CD4-positive, alpha-beta T cell treated with Interferon alpha-2 for 1 hour (primary cell): ENCODE measurements at places on chromosomes 2 and 18.
A peak's percentile ranks its signal among the peaks of the same experiment; 100 is the strongest.

DNA sequence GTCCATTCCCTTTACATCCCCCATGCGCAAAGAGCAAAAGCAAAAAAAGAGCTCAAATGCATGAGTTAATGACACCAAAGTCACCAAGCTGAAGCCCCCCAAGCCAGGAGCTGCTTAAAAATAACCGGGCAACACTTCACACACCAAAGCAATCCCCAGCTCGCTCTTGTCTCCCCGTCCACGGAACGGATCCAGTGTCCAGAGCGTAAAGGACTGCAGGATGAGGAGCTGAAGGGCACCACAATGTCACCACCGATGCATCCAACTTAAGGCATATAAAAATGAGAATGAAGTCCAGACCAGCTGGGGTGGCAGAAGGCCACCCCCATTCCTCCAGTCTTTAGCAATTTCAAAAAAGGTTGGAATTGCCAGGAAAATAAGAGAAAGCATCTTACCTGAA, 8.7 kb downstream of the SMAD7 start:
- DNase-seq = no peak

GRCh38 chr2:37005118-37005868, 39.0 kb upstream of the STRN start:
- DNase-seq = peak; percentile 37

- no peak for DNase-seq
Observed at GRCh38 chr2:85599468-85600234, 2.8 kb downstream of the TMEM150A start.

- DNase-seq = no peak
Observed at GRCh38 chr2:31568585-31569201, 12.0 kb downstream of the SRD5A2 start.

- no peak for DNase-seq
Observed at GRCh38 chr2:96931466-96931865, 54.9 kb downstream of the FAM178B start.

GRCh38 chr2:111171337-111171930, 50.7 kb downstream of the BCL2L11 start:
- DNase-seq = no peak

DNA sequence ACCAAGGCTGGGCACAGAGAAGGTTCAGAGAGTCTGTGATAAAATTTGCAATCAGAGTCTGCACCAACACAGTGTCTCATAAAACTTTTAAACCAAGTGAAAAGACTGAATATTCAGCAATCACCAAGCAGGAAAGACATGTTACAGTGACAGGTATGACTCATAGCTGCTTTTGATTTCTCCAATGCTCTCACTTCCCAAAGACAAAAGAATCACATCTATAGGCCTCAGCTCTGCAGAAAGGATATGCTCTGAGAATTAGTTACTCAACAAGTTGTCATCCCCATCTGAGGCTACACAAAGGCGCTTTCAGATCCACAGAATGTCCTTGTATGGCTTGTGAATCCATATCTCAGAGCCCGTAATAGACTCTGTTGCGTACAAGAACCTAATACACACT, 92.5 kb downstream of the KCNF1 start:
- DNase-seq = no peak

GRCh38 chr2:26529406-26530239, 51.7 kb upstream of the OTOF start:
- DNase-seq = no peak

DNA sequence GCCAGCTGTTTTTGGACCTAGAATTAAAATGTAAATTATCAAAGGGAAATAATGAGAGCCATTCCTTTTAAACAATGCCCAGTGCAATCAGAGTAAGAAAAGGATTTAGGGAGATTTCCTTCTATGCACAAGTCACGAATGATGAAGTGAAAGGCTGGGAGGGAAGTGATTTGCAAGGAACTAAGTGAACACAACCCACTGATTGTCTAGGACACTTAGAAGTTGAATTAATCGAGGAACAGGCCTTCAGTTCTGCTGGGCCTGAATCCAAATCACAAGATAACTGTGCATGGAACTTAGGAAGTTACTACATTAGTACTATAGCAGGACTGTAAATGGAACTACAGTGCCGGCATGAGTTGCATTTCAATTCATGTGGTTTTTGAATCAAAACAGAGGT, 17.7 kb downstream of the MAP2 start:
- no peak for DNase-seq

- no peak for DNase-seq
Observed at GRCh38 chr2:166841152-166841551, 47.1 kb upstream of the XIRP2 start.

DNA sequence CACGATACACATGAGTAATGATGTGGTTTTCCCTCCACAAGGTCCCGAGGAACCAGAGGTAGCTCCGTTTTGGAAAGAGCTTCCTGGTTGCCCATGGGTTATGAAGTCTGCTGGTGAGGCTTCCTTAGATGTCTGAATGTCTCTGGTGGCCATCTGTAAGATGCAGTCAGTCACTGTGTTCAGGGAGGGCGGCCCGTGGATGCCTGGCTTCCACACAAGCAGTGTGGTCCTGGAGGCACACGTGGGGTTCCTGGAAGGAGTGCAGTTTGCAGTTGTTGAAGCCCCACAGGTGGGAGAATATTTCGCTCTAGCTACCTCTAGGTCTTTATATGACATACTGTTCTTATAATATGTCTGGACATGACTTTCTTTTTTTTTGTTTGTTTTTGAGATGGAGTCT, 209.0 kb downstream of the FAM210A start:
- DNase-seq = no peak

DNA sequence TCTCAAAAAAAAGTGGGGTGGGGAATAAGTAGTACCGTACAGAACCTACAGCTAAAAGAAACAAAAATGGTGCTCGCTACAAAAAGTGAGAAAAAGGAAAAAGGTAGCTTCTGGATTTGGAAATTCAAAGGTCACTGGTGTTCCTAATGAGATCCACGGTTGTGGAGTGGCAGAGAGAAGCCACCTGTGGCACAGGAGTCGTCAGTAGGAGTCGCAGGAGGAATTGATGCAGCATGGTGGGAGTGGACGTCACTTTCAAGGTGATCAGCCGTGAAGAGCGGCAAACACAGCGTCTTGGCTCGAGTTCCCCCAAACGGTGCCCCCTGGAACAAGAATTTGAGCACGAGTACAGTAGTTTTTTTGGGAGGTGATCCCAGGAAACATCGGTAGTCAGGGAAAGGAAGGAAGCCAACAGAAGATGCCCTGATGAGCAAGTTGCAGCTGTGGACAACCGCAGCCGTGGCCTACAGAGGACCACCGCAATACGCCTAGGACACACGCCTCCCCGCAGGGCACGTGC, 1.4 kb upstream of the TTL start:
- peak; percentile 21 for DNase-seq

DNA sequence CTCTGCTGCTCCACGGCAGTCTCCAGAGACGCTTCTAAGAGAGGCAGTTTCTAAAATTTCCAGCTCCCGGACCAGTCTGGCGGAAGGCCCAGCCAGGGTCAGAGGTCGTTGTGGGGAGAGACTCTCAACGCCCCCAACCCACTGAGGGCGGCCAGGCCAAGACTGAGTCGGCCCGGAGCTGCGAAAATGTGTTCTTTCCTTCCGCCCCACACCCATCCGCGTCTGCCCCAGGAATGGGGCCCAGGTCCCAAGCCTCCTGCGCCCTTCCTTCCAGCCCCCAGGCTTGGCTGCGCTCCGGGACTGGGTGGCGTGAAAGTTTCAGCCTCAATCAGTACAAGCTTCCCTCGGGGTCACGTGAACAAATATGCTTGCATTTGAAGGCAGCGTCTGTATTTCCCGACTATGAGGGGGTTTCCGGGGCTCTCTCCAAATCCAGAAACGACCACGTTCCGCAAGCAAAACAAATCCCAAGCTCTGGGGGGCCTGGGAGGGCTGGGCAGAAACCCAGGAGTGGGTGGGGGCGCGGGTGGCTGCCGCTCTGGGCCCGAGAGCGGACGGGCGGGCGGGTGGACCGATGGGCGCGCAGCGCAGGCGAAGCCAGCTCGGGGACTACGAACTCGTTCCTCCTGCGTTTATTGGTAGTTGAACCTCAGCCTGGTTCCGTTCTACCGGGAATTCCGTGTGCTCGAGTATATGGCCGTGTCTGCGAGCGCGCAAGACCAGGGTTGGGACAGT, 3.3 kb downstream of the HOXD3 start:
- DNase-seq = no peak

- DNase-seq = no peak
Observed at GRCh38 chr2:52501715-52502475, 1265.7 kb upstream of the CHAC2 start.

DNA sequence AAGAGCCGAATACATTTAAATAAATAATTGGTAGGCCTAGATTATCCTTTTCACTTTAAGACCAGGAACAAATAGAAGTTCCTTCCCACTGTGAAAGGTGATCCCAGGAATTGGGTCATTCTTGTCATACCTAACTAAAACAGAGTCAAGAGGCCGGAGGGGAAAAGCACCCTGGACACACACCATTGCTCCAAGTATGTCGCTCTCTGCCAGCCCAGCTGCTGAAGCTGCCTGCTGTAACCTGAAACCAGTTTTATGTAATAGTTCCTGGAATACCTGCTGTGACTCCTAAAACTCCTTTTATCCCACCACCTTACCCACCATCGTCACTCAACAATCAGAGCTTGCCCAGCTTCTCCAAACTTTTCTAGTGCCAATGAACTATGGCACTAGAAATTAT, 217.1 kb downstream of the PTPRM start:
- no peak for DNase-seq

DNA sequence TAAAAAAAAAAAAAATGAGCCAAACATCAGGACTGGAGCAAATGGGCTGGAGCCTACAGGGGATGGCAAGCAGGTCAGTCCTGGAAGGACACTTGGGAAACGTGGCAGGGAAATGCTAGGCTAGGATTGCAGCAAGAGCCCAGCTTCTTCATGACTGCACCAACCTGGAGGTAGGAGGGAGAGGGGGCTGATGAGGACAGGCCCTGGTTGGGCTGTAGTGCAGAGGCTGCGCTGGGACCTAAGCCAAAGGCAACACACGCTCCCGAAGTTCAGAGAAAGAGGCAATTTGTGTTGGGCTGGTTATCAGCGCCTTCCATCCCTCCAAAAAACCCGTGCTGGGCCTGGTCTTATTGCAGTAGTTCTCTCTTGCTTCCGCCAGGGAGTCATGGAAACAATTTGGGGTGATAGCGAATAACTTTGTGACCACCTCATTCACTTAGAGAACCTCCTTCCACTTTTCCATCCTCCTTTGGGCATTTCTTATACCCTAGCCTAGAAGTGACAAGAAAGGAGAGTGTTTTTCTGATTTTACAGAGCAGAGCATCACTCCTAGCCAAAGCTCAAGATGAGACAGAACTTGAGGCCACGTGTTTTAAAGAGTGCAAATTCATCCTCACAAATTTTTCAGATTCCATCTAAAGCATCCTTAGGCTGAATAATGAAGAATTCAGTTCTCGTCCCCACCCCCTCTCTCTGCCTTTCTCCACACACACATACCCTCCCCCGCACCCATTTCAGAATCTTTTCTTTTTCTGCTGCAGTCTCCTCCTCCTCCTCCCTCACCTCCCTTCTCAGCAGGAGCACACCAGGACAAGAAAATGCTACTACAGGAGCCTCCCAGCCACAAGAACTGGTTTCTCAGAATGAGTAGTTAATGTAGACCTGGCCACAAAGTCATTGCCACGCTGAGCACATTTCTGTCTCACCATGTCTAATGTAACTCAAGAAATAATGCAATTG, 82.5 kb upstream of the STPG4 start:
- no peak for DNase-seq

GRCh38 chr18:58405107-58405898, 223.6 kb downstream of the ALPK2 start:
- DNase-seq = no peak

- DNase-seq = no peak
Observed at GRCh38 chr2:66840321-66841002, 405.5 kb downstream of the MEIS1 start.

DNA sequence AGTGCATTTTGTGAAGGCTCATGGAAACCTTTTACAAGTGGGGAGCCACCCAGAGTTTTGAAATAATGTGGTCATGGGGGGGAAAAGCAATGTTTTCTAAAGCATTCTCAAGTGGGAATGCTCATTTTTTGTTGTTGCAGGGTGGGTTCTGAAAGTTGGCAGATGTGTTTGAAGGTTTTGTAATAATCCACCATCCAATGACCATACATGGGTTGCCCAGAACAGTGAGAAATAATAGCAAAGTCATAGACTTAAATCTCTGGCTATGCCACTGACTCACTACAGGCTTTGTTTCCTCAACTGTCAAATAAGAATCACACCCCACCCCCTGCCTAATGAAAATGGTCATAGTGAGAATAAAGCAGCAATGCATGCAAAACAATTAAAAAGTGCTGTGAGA, 2.9 kb downstream of the DSG3 start:
- no peak for DNase-seq

DNA sequence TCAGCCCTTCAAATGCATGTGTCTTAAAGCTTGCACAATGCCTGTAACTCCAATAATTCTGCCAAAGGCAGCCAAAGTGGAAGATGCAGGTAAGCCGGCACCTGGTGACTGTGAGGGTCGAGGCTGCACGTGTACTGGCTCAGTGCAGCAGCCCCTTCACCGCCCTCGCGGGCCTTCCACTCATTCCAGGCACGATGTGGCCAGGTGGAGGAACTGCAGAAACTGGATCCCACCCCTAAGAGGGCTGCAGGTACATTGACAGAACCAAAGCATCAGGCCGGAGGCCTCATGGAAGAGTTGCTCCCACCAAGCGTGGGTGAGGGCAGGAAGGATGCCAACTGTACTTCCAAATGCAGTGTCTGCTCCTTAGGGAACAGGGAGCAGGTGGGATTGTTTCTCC, 253.4 kb downstream of the HDAC4 start:
- no peak for DNase-seq

- DNase-seq = no peak
Observed at GRCh38 chr2:206112846-206113547, 27.0 kb upstream of the INO80D start.

DNA sequence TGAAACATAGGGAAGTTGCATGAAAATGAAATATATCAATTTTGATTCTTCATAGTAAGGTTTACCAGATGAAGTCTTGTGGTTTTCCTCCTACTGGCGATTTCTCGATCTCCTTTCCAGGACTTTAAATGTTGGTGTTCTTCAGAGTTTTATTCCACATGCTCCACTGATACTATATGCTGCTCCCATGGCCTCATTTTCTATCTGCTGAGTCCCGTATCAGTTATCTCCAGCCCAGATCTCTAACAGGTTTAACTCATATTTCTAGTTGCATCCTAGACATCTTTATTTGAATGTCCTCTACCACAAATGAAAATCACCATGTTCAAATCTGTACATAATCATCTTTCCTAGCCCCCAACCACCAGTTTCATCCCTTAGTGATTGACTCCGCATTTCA, 71.8 kb downstream of the COX7A2L start:
- DNase-seq = no peak

DNA sequence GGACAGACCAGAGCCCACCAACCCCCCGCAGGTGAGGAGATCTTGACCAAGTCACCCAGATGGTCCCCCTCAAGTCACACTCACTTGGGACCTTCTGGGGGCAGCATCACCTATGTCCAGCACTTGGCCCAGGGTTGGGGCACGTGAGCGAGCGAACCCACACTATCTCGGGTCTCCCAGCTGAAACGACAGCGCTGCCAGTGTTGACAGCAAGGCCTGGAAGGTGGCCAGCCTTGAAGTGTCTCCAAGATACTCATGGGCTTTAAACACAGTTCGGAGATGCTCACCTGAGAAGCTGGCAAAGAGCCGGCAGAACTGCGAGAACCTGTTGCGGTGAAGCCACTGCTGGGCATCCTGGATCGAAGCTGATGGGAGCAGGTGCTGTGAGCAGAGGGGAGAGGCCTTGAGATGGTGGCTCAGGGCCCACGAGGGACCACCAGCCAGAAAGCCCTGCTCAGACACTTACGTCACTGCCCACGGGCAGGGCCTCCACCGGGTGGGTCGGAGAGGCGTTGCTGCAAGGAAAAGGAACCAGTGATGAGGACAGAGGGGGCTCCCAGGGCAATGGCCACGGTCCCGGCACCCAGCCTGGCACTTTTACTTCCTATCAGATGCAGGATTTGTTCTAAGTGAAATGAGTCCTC, 47.5 kb downstream of the TFCP2L1 start:
- no peak for DNase-seq
